Endothelial cell of umbilical vein (primary cell): ENCODE measurements at places on chromosomes 1 and 21. TPM values are rescaled to one million over a fixed set of nuclear protein-coding genes. Genes with fewer than 3 reads are reported as not detected.

The WDR47 gene
- total RNA-seq: 18.2 and 19.0 TPM in 2 replicates

The IQGAP3 gene
- 48.6 and 60.7 TPM in 2 replicates for total RNA-seq

The PADI4 gene
- not detected in 2 replicates for total RNA-seq

The BSND gene
- not detected in 2 replicates for total RNA-seq

The ETV3L gene
- total RNA-seq: not detected in 2 replicates

The DCST1 gene
- not detected in 2 replicates for total RNA-seq

The VHLL gene
- total RNA-seq: 0.73 TPM in 1 of 2 replicates, not detected in the other

The CHRM3 gene
- not detected in 2 replicates for total RNA-seq

The EPHA10 gene
- not detected in 2 replicates for total RNA-seq

The CD84 gene
- total RNA-seq: not detected in 2 replicates

The IRF6 gene
- total RNA-seq: 22.1 and 42.0 TPM in 2 replicates

The ZNF593OS gene
- not detected in 2 replicates for total RNA-seq

The FHL3 gene
- 58.7 and 63.8 TPM in 2 replicates for total RNA-seq

The LCE1C gene
- not detected in 2 replicates for total RNA-seq

The CASQ2 gene
- total RNA-seq: not detected in 2 replicates

The CFHR2 gene
- not detected in 2 replicates for total RNA-seq

The BCL2L15 gene
- total RNA-seq: 0.29 and 1.3 TPM in 2 replicates

The APCS gene
- total RNA-seq: not detected in 2 replicates

The SLAMF6 gene
- not detected in 2 replicates for total RNA-seq

The S100A12 gene
- total RNA-seq: not detected in 2 replicates

The MARK1 gene
- total RNA-seq: 5.5 and 6.0 TPM in 2 replicates

The INSRR gene
- not detected in 2 replicates for total RNA-seq
